Suprapubic skin (tissue), 4 donors: ENCODE measurements at places on chromosomes 6 and 20.
A peak's percentile ranks its signal among the peaks of the same experiment; 100 is the strongest.

GRCh38 chr6:81683912-81684311 is 68.6 kb downstream of the TENT5A start:
- no peak for DNase-seq

DNA sequence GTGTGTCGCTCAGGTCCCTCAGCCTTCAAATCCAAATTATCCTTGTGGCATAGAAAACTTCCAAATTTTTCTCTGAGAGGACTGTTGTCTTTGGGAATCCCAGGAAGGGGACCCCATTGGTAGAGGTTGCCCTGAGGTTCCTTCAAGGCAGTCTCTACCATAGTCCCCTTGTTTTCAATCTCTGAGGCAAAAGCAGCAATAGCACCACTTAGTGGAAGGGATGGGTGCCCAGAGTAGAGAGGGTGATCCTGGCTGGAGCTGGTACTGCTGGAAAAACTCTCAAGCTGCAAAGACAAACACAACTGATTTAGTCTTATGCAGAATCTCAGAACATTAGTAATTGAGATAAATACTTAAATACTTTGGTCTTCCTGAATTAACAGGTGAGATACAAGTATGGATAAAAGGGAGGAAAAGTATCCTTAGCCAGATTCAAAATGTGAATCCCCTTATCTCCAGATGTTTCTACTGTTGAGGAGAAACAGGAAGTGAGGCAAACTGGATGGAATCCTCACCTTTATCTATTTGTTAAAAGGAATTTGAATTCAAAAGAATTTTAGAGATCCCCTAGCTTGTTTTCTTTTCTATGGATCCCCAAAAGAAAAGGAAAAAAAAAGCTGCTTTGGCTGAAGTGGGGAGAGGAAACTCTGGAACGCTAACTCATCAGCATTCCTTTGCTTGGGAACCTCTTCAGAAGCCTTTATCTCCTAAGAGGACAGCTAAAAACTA is 13.4 kb downstream of the ZNF318 start:
- DNase-seq: no peak

GRCh38 chr20:58202044-58202443 is 26.4 kb downstream of the ANKRD60 start:
- DNase-seq: no peak

DNA sequence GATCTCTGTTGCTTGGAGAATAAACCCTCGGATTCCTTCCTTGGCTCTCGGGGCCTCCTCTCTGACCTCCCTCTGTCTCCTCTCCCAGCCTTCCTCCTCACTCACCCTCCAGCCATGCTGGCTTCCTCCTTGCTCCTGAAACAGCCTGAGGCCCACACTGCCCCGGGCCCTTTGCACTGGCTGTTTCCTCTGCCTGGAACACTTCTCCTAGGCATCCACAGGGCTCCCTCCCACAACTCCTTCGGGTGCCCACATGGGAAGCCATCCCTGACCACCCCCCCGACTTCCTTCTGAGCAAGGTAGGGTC is 87.7 kb downstream of the CEBPB start:
- DNase-seq: no peak

DNA sequence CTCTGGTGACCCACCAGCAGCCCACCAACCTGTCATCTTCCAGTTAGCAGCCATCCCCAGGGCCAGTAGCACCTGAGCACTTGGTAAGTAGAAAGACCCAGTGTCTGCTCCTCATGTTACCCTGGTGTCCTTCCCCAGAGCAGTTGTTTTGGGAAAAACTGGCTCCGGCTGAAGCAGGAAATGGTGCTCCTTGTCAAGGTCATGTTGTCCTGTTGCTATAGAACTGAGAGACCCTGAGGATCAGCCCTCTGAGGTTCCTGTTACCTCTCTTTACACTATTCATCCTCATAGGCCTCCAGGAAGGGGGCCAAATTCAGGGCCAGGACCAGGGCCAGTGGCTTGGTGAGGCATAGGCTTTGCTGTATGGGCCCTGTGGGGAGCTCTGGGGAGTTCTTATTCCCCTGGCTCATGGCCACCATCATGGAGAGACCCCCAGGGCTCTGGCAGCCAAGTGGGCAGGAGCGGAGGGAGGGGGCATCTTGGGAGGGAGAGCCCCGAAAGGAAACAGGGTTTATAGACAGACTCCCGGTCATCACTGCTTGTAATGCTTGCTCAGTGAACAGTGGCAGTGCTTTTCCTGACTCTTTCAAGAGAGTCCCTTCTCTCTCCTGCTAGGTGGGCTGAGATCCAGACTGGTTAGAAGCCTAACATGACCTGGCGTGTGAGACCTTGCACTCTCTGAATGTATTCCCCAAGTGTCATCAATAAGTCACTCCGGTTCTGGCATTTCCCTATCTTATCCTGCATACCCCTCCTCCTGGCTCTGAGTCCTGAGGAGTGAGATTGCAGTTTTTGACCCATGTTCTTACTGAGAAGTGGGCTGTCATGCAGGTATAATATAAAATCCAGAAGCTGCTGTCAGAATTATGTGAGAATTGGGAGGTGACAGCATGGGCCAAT is 50.7 kb downstream of the PPARD start:
- no peak for DNase-seq

DNA sequence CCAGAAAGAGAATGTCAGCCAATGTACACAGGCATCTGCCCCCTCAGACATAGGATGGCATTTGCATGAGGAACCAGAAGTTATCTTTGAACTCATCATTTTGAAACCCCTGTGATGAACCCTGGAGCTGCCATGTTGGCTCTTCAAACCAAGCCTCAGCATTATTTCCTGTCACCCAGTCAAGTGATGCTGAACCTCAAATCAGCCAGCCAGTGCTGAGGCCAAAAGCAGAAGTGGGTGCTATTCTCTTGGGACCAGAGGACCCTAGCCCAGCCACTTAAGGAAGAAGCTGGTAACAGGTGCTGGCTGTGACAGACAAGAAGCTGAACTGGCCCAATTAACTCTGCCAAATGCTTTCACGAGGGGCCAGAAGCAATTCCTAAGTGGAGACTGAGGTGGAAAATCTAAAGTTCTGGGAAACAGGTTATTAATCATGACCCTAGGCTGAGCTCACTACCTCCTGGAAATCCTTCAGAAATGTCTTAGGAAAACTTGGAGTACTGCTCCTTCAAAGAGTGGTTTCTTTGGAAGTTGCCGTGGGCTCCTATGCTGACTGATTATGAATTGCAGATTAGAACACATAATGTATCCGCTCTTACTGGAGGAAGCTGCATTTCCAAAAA is 4.0 kb downstream of the PKIG start:
- DNase-seq: no peak

DNA sequence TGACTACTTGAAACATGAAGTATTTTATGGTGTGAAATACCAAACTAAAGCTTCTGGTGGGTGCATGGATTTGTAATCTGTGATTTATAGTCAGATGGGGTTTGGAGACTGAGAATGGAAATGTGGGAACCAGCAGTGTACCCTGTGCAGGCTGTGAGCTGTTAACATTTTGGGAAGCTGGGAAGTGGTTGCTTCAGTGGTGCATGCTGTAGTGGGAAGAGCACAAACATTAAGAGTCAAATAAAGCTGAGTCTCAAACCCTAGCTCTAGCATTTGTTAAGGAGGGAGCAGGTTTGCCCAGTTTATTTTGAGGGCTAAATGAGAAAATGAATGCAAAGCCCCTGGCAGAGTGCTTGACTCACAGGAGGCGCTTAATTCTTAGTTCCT is 235.7 kb downstream of the ZFAND3 start:
- no peak for DNase-seq

- DNase-seq: no peak
These were observed 228.6 kb upstream of the PMEPA1 start for GRCh38 chr20:57938158-57939108.

DNA sequence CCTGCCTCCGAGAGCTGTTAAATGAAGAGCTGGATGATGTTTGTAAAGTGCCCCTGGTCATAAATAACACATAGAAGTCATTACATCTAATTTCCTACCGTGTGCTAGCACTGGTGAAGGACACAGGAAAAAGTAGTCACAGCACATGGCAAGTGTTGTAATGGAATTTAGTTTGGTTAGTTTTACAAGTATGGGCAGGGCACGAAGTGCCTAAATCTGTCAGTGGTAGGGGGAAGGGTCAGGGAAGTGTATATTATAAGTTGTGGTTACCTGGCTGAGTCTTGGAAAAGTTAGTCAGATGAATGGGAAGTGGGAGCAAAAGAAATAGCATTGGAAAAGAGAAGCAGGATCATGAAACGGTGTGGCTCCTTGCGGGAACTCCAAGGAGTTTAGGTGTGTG is 1.6 kb downstream of the RIPPLY2 start:
- DNase-seq: no peak

DNA sequence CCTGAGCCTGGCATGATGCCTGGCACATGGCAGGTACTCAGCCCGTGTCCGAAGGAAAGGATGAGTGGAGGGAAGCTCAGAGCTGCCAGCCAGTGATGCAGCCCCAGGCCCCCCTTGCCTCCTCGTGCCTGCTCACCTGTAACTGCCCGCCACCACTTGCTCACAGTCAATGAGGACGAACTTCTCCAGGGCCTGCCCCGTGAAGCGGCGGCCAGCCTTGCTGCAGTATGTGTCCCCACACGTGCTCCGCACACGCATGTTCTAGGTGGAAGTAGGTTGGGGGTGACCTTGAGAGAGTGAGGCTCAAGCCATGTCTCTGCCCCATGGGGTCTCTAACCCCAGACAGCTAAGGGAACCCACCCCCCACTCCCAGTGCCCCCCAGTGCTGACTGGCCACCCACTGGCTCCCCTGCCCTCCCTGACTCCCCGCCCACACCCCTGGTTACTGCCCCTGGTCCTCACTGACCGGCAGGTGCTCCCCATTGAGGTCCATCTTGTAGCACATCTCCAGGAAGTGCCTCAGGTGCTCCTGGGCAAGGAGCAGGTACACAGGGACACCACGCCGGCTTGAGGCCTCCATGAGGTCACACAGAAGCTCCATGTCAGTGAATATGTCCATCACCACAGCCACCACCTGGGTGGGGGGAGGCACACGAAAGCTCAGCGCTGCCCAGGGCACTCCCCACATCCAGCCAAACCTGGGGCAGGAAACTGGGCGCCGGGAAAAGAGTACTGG is 3.7 kb downstream of the FAM83C start:
- no peak for DNase-seq

DNA sequence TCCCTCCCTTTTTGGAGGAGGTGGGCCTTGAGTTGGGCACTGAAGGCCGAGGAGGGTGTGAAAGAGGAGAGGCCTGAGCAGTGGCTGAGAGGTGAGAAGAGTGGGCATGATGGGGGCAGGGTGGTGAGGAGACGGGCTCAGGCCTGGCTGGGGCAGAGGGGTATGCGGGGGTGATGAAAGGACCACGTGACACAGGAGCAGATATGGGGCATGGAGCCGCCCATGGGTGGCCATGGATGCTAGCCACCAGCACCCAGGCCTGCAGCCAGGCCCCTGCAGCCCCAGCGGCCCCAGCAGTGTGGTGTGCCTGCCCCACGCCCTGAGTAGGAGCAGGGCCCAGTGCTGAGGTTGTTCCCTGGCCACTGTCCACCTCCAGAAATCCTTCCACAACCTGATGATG is 26.5 kb downstream of the UQCC2 start:
- no peak for DNase-seq

DNA sequence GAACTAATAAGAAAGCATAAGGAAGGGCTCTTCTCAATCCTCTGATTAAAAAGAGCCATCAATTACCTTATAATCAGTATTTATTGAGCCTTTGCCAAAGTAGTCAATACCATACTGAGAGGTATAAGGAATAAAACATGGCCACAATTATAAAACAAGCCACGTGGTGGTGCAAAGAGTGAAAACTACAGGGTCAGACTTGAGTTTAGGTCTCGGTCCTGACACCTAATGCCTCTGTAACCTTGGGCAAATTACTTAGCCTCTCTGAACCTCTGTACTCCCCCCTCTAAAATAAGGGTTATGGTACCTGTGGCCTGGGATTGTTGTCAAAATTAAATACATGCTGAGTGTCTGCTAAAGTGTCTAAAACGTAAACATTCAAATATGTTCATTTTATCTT is 11.8 kb downstream of the TRIM10 start:
- DNase-seq: no peak

DNA sequence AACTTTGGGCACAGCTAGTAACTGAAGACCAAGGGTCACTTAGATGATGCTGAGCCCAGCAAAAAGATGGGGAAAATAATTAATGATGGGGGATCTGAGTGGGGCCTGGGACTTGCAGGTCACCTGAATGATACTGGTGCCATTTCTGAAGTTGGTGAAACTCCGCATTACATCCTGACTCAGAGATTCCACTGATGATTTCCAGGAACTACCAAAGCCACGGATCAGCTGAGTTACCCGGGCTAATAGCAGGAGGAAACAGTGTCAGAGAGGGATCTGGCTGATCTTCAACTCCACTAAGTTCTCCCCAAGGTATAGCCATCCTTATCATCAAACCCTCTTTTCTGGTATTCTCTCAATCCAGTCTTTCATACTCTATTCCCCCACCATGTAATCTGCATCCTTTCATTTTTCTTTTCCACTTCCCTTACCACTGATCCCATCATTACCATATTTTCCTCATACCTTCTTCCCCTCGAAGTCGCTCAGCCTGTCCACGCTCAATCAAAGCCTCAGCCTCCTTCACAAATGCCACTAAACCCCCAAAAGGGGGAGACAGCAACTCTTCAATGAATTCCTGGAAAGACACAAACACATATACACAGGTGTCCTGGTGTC is 20.2 kb downstream of the VPS52 start:
- DNase-seq: no peak

GRCh38 chr6:150290429-150290828 is 78.4 kb upstream of the IYD start:
- DNase-seq: peak; percentile 63

GRCh38 chr20:58312836-58313235 is 3.3 kb downstream of the RAB22A start:
- DNase-seq: no peak

- DNase-seq: no peak
These were observed 133.9 kb downstream of the TIAM2 start for GRCh38 chr6:155128977-155129376.

DNA sequence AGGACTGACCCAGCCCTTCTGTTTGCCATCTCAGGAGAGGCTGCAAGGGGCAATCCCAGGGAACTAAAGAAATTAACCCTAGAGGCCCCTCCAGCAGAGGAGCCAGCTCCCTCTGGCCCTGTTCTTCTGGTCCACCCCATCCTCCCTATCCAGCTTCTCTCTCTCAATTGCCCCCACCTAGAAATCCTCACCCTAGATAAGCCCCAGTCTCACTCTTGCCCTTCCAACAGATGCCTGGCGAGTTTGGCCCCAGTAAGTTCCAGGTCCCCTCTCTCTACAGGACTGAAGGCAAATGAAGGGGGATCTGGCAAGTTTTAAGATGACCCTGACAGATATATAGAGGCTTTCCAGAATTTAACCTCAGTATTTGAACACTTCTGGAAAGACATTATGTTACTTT is 134.0 kb downstream of the THBS2 start:
- DNase-seq: no peak

GRCh38 chr6:116405138-116405537 is 34.4 kb downstream of the DSE start:
- DNase-seq: no peak

- DNase-seq: no peak
These were observed 220.8 kb downstream of the OGFRL1 start for GRCh38 chr6:71509191-71510005.
